ENCODE measurements at places on chromosomes 7 and 10.

GRCh38 chr7:10707519-10707918 is 266.2 kb upstream of the PHF14 start:
- DNase-seq = no peak

- no peak for DNase-seq
Observed at GRCh38 chr10:121511943-121512342, 86.3 kb downstream of the FGFR2 start.

DNA sequence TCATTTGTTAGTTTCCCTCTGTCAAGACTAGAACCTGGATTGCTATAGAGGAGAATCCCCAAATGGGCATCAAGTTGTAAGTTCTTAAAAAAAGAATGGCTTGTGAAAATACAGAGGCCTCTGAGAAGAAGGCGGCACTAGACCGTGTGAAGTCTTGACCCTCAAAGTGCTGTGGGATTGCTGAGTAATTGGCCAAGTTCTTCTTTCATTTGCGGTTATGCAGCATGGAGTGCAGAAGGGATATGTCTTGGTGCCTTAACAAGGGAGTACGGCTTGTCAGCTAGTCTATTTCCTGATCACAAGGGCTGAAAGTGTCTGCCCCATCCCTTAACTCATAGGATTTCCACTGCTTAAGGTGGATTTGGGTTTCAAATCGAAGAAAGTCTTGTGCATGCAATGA is 81.2 kb downstream of the MKX start:
- no peak for DNase-seq

- DNase-seq = peak; percentile 42
Observed at GRCh38 chr7:131861620-131862346, 305.4 kb upstream of the PODXL start.

DNA sequence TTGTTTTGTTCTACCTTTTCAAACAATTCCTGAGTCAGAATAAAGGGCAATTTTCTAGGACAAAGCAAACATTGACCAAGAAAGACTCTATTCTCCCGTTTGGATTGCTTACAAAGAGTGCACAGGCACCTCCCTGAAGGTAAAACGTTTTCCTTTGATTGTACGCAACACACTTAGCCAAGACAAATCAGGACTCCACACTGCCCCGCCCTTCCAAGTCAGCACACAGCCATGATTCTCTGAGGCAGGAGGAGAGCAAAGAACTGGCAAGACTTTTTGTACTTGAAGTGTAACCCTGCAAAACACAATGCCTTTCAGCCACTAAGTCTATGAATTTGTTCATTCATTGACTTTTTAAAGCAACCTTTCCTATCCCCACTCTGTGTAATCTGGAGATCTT is 85.0 kb upstream of the FAM180A start:
- no peak for DNase-seq

All from fibroblast of skin of left biceps (primary cell).